ENCODE measurements at places on chromosomes 12 and 14. TPM values are rescaled to one million over a fixed set of nuclear protein-coding genes. Genes with fewer than 3 reads are reported as not detected.

GRCh38 chr12:124508381-124509079 lies 58.9 kb downstream of the NCOR2 start:
- peaks cover 73% of the 10 kb centered on the region for H3K4me1 ChIP-seq
- no peak for DNase-seq

DNA sequence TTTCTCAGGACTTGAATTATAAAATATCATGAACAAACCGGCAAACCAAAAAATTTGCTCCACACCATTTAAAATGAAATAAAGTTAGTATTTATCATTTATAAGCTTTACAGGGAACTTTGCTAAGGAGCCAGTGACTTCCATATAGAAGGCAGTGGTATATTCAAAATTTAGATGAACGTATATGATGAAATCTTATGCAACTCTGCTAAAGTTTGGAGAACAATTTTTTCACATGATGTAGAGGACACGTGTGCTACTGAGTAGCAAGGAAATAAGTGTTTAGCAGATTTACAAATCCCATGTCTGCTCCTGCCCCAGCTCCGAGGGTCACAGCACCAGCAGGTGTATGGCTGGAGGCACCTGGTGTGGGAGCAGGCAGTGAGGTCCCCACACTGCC lies 70.8 kb upstream of the IFNG-AS1 start:
- H3K27ac ChIP-seq = no peak overlapping the region
- H3K4me1 ChIP-seq = peaks cover 5% of the 10 kb centered on the region
- DNase-seq = no peak
- H3K27me3 ChIP-seq = no peaks in the 10 kb centered on the region
- no peak overlapping the region for H3K4me3 ChIP-seq

- H3K27ac ChIP-seq = no peak overlapping the region
- H3K27me3 ChIP-seq = no peaks in the 10 kb centered on the region
- H3K36me3 ChIP-seq = no peaks in the 10 kb centered on the region
Observed at GRCh38 chr12:91565246-91565645, 382.6 kb upstream of the DCN start.

Gene PTGDR
- total RNA-seq = not detected

DNA sequence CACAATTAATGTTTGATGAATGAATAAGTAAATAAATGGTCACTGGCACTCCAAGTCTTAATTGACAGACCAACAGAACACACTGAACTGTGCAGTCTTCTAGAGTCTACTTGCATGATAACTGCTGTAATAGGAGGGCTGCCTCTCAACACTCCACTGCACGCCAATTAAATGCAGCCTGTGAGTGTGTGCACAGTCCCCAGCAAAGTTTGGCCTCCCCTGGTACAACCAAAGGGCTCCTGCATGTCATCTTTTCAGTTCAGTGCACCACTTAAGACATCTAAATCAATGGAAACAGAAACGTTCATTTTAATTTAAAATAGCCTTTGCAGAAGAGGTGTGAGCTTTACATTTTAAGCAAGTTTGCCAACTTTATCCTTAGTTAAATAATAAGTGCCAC lies 121.7 kb upstream of the USP15 start:
- H3K27me3 ChIP-seq = peaks cover 3% of the 10 kb centered on the region
- no peak for DNase-seq
- no peak overlapping the region for H3K27ac ChIP-seq
- peaks cover 6% of the 10 kb centered on the region for H3K4me1 ChIP-seq
- H3K4me3 ChIP-seq = no peak overlapping the region

GRCh38 chr12:67772267-67773169 lies 124.0 kb downstream of the DYRK2 start:
- H3K36me3 ChIP-seq = no peaks in the 10 kb centered on the region
- peak; percentile 13 for DNase-seq
- peak overlapping the region; percentile 72 for H3K4me3 ChIP-seq
- no peaks in the 10 kb centered on the region for H3K27me3 ChIP-seq
- peaks cover 22% of the 10 kb centered on the region for H3K4me1 ChIP-seq

DNA sequence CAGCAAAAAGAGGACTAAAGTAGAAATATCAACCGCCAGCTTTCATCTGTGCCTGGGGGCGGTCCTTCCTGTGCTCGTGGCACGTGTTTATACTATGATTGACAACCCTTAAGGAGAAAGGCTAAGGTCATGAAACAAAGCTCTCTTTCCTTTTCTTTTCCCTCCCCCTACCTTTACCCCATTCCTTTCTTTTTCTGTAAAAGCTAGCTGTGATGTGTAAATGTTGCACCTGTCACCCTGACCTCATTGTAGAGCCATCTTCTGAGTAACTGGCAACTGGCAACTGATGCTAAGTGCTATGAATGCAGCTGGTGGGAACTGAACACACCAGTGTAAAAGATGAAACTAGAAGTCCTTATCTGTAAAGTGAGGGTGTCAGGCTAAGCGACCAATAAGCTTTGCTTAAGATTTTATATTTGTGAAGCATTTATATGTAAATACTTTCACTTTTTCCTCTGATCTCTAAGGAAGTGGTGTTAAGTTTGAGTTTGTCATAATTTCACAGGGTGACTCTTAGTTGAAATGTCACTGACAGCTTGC lies 102.8 kb upstream of the BCAT1 start:
- no peaks in the 10 kb centered on the region for H3K27me3 ChIP-seq
- H3K36me3 ChIP-seq = peaks cover 3% of the 10 kb centered on the region
- H3K27ac ChIP-seq = no peak overlapping the region

- H3K27me3 ChIP-seq = no peaks in the 10 kb centered on the region
- H3K4me3 ChIP-seq = no peak overlapping the region
- no peak for DNase-seq
Observed at GRCh38 chr14:88838015-88838414, 13.6 kb downstream of the TTC8 start.

GRCh38 chr12:52913431-52913821 lies 8.6 kb upstream of the KRT8 start:
- no peak for DNase-seq
- no peaks in the 10 kb centered on the region for H3K27me3 ChIP-seq
- no peak overlapping the region for H3K27ac ChIP-seq
- peaks cover 3% of the 10 kb centered on the region for H3K4me1 ChIP-seq

GRCh38 chr12:49131894-49132461 lies 783 bp upstream of the TUBA1B start:
- H3K27me3 ChIP-seq = peaks cover 20% of the 10 kb centered on the region
- peak overlapping the region; percentile 86 for H3K4me3 ChIP-seq
- peaks cover 36% of the 10 kb centered on the region for H3K36me3 ChIP-seq
- peaks cover 54% of the 10 kb centered on the region for H3K4me1 ChIP-seq
- DNase-seq = no peak
- H3K27ac ChIP-seq = no peak overlapping the region

- H3K4me1 ChIP-seq = no peaks in the 10 kb centered on the region
- peak overlapping the region; percentile 27 for H3K27ac ChIP-seq
- peaks cover 2% of the 10 kb centered on the region for H3K36me3 ChIP-seq
- no peaks in the 10 kb centered on the region for H3K27me3 ChIP-seq
Observed at GRCh38 chr12:66361703-66362102, 59.4 kb downstream of the HELB start.

- no peak for DNase-seq
- H3K36me3 ChIP-seq = no peaks in the 10 kb centered on the region
- no peak overlapping the region for H3K27ac ChIP-seq
- no peak overlapping the region for H3K4me3 ChIP-seq
Observed at GRCh38 chr14:73272393-73272792, 35.1 kb downstream of the PAPLN start.
